ENCODE measurements at places on chromosomes 11 and 22.

DNA sequence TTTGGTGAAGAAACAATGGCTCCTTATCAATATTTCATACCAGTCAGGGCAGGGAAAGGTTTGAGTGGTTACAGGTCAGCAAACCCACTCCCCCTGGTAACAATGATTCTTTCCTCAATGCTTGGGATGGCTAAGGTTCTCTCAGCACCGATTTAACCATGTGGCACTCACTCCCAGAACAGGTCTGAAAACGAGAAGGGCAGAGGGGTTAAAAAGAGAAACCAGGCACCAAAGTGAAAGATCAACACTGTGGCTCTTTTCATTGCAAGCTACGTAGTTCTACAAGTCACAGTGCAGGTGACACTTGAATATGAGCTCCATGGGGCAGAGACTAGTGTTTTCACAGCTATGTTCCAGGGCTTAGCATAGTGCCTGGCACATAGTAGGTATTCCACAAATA lies 132.4 kb downstream of the PLEKHA7 start:
- no peak for DNase-seq

- no peak for DNase-seq
Observed at GRCh38 chr11:72525466-72525865, 91.1 kb upstream of the CLPB start.

DNA sequence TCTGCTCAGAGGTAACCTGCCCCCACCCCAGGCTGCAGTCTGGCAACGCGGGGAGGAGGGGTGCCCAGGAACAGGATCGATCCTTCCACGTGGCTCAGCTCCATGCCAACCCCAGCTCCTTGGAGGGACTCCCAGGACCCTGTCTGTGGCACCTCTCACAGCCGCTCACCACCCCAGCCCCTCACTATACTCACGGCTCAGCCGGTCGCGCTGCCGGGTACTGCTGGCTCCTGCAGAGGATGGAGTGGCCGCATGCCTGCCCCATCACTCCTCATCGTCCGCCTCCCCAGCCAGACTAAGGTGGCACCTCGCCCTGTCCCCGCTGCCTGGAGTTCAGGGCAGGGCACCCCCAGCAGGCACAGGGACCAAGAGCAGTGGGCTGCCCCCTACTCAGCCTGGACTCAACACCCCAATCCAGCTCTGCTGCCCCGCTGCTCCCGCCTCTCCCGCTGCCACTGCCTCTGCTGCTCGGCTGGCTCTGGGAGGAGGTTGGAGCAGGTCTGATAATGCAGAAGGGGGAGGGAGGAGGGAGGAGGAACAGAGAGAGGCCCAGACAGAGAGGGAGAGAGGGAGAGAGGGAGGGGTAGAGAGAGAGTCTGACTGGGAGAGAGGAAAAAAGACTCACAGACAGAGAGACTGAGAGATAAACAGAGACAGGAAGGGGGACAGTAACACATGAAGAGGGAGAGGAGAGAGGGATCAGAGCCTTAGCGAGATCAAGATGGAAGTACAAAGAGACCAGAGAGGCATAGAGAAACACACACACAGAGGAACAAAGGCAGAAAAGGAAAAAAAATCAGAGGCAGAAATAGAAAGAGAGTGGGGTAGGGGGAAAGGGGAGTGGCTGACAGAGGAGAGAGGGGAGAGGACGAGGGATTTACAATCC lies at the start of gene PDE2A:
TSS of gene PDE2A (minus strand) at position 480 of the 886 bp plus-strand sequence. CDS start at position 265, 215 bp downstream.
- DNase-seq: no peak

DNA sequence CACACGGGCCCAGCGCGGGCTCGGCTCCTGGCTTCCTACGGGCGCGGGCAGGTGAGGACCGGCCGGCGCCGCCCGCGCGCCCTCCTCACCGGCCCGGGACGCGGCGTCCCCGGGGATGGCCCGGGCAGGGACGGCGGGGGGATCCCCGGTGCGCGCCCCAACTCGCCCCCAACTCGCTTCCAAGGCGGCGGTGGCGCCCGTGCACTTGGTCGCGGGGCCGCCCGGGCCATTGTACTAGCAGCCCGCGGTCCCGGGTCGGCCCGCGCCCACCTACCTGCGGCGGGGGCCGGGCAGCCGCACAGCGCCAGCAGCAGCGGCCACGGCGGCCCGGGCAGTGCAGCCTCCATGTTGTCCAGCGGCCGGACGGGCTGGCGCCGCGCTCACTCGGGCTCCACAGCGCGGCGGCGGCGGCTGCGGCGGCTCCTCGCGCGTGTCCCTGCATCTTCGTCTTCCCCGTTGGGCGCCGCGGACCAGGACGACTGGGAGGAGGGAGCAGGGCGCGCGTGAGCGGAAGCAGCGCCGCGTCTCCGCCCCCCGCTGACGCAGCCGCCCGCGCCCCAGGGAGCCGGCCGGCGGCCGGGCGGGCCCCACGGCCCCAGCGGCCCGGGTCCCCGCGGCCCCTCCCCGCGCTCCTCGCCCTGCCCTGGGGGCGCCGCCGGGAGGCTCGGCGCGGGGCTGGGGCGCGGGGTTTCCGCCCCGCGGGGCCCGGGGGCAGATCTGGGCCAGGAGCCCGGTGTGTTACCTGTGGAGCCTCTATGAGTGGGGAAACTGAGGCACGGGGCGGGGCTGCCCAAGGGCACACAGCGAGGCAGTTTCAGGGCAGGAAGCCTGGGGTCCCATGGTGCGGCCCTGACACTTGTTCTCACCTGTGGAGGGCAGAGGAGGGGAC lies 159.3 kb upstream of the GRK3 start:
- no peak for DNase-seq

DNA sequence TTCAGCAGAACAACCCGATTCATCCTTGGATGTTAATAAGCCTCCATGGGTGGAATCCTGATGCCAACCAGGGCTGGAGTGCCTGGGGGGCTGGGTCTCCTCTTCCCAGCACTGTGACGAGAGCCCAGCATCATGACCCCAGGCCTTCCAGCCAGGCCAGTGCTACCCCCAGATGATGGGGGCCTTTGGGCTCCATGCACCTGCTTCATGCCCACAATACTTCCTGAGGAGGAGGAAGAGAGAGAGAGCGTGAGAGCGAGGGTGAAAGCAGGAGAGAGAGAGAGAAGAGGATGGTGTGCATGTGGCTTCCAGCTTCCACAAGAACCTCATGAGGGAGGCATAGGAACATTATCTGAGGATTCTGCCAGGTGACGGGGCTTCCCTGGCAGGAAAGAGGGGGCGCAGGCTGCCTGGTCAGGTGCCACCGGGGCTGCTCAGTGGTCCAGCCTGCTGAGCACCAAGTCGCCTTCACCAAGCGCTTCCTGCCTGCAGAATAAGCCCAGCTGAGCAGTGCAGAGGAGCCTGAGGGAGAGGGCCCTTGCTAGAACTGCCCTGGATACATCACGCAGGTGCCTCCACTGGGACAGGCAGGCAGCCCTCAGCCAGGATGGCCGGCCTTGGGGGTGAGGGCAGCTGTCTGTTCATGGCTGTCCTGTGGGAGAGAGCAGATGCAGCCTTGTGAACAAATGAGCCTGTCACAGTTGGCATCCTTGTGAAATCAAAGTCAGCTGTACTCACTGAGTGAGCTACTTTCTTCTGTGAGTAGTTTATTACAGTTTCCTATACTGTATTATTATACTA lies 243.3 kb upstream of the B3GAT1 start:
- no peak for DNase-seq

DNA sequence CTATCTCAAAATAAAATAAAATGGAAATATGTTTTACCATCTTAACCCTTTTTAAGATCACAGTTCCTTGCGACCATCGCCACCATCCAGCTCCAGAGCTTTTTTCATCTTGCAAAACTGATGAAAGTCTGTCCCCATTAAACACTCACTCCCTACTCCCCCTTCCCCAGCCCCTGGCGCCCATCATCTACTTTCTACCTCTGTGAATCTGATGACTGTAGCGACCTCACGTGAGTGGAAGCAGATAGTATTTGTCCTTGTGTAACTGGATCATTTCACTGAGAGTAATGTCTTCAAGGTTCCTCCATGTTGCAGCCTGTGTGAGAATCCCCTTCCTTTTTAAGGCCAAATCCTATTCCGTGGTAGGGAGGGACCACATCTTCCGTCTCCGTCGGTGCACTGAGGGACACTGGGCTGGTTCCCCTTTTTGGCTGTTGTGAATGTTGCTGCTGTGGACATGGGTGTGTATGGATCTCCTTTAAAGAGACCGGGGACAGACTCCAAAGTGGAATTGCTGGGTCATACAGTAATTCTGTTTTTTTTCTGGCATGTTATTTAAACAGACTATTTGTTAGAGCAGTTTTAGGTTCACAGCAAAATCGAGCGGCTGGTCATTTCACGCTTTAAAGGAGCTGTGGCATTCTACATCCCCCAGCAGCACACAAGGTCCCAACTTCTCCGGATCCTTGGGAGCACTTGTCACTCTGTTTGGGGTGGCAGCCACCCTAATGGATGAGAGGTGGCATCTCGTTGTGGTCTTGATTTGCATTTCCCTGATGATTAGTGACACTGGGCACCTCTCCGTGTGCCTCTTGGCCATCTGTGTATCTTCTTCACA lies 120.0 kb downstream of the KCNQ1 start:
- DNase-seq: no peak

GRCh38 chr11:17019232-17019631 lies 5.0 kb upstream of the PLEKHA7 start:
- DNase-seq: no peak

DNA sequence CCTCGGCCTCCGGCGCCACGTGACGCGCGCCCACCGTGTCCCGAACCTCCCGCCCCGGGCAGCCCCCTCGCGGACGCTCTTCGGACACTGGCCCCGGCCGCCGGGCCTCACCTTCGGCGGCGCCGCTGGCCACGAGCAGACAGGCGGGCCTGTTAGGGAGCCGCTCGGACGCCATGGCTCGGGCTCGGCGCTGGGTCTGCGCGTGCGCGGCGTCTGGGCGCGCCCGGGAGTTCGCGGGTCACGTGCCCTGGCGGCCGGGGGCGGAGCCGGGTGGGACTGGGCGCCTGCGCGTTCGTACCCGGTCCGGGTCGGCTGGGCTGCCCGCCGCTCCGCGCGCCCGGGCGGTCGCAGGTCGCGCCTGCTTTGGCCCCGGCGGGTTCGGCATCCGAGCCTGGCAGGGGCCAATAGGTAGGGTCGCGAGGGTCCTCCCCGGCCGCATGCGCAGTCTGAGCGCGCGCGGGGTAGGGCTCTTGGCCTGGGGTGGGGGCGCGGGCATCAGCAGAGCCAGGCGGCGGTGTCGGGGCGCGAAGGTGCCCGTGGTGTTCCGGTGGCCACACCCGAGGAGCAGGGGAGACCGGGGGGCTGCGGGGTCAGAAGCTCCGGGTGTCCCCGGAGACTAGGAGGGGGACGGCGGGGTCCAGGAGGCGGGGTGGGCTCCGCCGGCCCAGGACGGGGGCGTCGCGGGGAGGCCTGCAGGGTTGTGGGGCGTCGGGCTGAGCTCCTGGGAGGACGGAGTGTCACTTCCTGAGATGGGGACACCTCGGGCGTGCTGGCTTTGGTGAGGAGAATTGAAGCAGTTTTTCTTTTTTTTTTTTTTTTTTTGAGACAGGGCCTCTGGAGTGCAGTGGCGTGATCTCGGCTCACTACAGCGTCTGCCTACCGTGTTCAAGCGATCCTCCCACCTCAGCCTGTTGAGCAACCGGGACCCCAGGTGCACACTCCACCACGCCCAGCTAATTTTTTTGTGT lies at the start of gene GATD1:
TSS of gene GATD1 (minus strand) at position 200 of the 968 bp plus-strand sequence. CDS start at position 175, 25 bp downstream.
- DNase-seq: no peak

GRCh38 chr11:61484541-61484940 lies 24.0 kb upstream of the LRRC10B start:
- DNase-seq: no peak

GRCh38 chr11:134276396-134277182 lies 410 bp downstream of the GLB1L3 start:
- no peak for DNase-seq

DNA sequence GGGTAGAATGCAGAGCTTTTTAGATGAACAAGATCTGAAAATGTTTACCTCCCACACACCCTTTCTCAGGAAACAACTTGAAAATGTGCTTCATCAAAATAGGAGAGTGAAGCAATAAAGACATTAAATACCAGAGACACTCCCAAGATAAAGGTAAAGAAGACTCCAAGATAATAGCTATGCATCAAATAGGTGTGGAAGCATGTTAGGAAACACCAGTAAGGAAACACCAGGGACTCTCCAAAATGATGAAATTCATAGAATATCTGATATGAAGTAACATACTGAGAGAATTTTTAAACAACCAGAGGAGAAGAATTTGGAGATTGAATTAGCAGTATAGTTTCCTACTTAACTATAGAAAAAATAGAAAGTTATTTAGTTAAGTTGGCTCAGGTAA lies 57.0 kb downstream of the OR10A6 start:
- no peak for DNase-seq

DNA sequence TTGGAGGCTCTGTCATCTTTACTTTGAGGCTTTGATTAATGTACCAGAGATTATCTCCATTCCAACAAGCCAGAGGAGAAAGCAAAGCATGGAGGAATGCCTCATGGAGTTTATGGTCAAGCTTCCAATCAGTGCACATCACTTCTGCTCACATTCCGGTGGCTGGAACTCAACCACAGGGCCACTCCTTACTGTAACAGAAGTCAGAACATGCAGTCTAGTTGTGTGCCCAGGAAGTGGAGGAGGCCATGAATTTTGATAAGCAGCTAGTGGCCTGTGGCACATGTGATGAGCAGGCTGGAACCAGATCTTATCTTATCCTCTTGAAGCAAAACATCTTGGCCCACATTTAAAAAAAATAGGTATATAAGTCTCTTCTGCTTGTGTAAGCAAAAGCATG lies 258.9 kb upstream of the ARHGAP20 start:
- no peak for DNase-seq

- peak; percentile 21 for DNase-seq
Observed at GRCh38 chr11:72358466-72359405, 75.6 kb downstream of the CLPB start.

DNA sequence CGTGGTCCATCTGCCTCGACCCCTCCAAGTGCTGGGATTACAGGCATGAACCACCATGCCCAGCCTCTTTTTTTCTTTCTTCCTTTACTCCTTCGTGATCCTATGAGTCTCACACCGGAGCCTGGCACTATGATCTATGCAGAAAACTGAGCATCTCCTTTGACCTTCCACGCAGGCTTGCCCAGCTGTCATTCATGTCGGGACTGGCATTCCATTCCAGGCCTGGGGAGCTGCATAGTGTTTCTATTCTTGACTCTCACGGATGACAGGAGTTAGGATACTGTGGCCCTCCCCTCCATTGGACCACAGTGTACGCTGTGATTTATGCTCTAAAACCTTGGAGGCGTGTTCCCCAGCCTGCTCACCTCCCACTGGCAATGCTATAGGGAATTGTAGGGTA lies 611.8 kb downstream of the BRD1 start:
- no peak for DNase-seq

- no peak for DNase-seq
Observed at GRCh38 chr11:125975634-125976033, 29.8 kb downstream of the VSIG10L2 start.

- DNase-seq: no peak
Observed at GRCh38 chr11:47071341-47071740, 105.3 kb downstream of the ARFGAP2 start.
